Thymus (tissue), 14 donors: ENCODE measurements at places on chromosomes 16 and 17.

DNA sequence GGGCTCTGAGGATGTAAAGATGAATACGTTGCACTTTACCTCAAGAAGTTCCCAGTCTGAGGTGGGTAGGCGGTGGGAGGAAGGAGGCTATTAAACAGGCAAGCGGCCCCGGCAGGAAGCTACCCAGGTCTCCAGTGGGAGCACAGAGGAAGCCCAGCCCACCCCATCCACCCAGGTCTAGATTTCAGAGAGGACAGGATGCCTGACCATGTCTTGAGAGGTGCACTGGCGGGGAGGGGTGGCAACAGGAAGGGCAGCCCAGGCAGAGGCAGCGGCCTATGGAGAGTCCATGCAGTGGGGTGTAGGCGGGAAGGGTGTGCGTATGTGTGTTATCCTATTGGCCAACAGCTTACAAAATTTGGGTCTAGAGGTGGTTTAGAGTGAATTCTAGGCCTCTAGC, 13.9 kb downstream of the SARM1 start:
- DNase-seq: no peak

GRCh38 chr17:31476525-31477416, 85.3 kb downstream of the RAB11FIP4 start:
- no peak for DNase-seq

DNA sequence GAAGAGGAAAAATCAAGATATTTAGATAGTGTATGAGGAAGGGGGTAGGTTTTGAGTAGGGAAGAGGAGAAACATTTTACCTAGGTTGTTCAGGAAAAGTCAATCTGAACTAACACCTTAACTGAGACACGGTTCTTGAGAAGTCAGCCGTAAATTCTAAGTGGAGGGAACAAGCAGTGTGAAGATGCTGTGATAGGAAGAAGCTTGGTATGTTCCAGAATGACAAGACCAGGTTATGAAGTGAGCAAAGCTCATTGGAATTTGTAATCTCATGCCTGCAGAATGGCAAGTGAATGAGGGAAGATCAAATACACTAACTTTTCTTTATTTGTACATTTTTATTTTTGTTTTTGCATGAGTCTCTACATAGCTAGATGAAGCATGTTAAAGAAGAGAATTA, 307.6 kb downstream of the ZFHX3 start:
- DNase-seq: no peak

DNA sequence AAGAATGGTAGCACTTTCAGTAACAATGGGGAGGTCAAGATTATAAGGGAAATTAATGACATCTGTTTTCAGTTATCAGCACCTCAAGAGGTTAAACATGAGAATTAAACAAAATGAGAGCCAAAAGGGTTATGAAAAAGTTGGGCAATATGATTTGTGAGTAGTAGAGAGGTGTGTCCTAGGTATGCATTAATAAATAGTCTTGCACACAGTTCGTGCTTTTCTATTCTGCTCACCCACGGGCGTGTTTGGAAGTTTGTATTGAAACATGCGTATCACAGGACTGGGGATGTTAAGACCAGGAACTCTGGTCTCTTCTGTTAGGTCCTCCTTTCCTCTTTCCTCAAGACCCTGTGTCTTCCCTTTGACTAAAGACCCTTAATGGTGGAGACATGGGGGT, 6.0 kb downstream of the BPTF start:
- no peak for DNase-seq

DNA sequence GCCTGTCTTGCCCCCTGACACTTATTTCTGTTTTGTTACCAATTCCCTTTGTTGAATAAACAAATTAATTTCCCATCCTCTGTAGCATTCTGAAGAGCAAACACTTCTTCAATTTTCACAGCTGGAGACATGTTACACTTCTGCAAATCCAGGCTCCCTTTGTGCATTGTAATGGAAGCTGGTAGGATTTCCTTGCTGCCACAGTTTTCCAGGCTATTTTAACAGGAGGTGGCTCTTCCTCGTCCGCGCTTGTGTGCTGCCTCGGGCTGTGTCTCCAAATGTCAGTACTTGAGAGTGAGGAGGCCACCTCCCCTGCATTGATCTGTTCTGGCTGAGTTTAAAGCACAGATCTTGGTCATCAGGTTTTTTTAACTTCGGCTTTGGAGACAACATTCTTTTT, 40.0 kb downstream of the SOST start:
- no peak for DNase-seq

DNA sequence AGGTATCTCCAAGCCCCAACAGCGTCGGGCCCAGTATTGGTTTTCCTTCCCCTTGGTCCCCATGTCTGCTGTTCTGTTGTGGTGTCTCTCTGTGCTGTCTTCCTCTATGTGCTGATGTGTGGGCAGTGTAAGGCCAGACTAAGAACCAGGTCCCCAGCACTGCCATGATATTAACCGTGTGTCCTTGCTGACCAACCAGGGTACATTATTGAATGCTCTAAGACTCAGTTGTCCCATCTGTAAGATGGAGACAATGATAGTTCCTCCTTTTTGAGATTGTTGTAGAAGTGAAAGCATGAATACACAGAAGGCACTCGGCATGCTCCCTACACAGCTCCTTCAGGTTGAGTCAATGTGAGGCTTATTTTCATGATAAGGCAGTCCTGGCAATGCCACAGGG, 20.6 kb downstream of the AOC3 start:
- DNase-seq: no peak

DNA sequence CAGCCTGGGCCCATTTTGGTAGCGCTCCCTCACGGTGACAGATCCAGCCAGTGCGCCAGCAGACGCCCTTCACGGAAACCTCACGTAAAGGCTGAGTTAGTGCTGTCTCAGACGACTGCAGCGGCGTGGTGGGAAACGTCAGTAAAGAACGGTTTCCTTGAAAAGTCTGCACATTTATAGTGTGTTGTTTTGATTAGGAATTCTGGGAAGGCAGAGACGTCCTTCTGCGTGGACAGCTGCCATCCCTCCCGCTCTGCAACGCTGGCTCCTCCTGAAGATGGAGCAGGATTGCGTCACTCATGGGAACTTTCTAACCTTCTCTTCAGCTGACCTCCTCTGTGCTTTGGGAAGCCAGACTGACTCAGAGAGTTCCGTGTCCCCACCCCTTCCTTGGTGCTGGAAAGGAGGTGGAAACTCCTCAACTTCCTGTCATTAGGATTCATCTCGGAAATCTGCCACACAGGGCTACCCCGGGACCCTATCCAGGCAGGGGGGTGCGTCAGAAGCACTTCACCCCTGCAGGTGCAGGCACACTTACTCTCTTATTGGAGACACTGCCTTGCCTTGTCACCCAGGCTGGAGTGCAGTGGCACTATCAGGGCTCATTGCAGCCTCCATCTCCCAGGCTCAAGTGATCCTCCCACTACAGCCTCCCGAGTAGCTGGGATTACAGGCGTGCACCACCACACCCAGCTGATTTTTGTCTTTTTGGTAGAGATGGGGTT, 24.3 kb upstream of the CRISPLD2 start:
- no peak for DNase-seq

DNA sequence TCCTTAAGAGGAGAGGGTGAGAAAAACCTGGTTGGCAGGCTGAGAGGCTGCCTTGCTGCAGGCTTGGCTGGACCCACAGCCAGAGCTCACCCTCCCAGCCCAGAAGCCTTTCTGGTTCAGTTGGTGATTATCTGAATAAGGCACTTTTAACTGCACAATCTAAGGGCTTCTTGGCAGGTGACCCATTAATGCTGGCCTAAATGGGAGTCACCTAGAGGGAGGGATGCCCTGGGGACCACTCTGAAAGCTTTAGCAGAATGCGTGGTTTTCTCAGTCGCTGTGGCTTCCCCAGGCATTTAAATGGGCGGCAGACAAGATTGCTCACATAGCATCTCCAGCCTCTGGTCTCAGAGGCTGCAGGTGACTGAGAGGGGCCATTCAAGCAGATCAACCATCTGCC, 33.2 kb upstream of the SHISA9 start:
- no peak for DNase-seq

DNA sequence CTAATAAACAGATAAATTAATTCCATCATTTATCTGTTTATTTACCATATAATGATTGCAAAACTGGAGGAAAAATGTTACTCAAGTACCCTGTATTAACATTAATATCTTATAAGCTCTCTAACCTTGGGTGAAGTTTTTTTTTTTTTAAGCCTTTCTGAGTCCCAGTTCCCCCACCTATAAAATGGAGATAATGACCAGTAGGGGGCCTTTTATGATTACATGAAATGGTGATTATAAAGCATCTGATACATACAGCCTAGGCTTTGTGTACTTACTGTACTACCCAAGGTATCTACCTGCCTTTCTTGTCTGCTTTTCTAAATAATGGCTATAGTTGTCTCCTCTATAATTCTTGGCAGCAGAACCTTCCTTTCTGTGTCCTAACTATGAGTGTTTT, 22.6 kb downstream of the LRRC36 start:
- no peak for DNase-seq

- no peak for DNase-seq
Measured at GRCh38 chr17:37512442-37513068, 22.9 kb downstream of the DUSP14 start.

DNA sequence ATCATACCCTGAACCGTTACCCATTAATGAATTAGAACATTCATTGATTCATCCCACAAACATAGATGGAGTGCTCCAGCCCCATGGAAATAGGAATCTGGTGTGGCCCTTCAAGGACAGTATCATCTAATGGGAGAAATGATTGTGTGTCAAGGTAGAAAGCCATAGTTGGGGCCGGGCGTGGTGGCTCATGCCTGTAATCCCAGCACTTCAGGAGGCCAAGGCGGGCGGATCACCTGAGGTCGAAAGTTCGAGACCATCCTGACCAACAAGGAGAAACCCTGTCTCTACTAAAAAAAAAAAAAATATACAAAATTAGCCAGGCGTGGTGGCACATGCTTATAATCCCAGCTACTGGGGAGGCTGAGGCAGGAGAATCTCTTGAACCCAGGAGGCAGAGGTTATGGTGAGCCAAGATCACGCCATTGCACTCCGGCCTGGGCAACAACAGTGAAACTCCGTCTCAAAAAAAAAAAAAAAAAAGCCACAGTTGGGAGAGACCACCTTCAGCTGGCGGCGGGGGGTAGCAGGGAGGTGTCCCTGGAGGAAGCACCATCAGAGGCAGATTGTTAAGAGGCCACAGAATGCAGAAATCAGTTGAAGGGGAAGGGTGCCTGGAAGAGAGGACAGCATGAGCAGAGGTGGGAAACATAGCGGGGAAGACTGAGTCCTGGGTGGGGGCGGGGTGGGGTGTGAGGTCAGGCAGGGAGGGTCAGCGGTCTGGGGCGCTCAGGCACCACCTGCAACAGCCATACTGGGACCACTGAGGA, 60.0 kb downstream of the USP22 start:
- no peak for DNase-seq

DNA sequence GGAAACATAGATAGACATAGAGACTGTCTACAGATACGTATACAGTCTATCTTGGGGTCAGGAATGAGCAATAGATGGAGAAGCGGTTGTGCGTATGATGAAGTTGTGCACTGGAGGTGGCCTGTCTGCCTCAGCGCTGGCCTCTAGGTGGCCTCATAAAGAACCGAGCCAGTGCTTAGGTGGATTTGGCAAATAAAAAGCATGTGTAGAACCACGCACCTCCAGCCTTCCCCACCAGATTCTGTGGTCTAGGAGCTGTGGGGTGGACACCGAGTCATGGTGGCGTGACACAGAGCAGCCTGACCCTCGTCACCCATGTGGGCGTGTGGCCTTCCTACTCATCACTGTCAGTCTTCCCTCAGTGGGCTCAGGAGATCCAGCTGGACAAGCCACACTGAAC, 34.0 kb downstream of the PGS1 start:
- DNase-seq: no peak

DNA sequence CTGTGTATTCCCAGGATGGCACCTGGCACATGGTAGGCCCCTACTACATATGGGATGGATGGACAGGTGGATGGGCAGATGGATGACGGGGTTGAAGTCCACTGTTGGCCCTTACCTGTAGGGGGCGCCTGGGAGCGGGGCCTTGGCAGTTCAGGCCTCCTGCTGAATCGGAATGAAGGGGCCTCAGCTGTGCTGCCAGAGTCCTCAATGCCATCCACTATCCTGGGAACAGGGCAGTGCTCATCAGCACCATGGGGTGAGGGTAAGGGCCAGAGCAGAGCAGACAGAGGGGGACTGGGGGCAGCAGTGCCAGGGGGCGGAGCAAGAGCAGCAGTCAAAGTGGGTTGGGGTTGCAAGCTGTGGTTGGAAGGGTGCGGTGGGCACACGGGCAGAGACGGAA, 8.3 kb upstream of the RAB5C start:
- DNase-seq: peak; percentile 17

- no peak for DNase-seq
Measured at GRCh38 chr17:22600644-22601298, 908.4 kb downstream of the KCNJ18 start.

DNA sequence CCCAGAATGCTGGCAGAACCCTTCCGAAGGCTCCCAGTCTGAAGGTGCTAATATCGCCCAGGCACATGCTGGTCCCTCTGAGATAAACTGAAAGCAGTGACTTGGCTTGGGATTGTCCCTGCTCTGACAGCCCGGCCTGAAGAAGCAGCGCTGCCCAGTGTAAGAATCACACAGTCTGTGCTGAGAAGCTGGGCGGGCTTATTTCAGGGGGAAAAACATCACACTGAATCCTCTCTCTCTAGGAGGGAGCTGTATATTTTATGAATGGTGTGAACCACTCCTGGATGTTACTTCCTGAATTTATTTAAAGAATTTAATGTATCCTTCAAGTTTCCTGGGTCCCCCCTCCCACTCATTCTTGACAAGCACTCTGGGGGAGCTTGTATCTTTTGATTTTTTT, 36.3 kb downstream of the GAS7 start:
- no peak for DNase-seq

DNA sequence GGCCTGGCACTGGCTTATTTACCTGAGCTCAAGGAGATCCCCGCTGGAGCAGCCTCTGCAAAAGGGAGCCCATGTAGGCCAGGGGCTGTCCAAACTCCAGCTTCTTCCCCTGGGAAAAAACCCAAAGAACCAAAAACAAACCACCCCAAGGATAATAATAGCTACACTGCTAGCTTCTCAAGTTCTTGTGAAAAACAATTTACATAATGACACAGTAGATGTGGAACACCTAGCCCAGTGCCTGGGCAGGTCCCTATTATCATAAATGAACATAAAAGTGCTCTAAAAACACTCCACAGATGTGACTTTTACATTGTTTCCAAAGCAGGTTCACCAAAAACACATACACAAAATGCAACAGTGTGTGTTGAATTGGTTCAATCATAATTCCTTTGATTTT, 27.3 kb downstream of the CENPV start:
- no peak for DNase-seq

- DNase-seq: no peak
Measured at GRCh38 chr17:17696085-17696484, 14.8 kb downstream of the RAI1 start.

GRCh38 chr17:68860941-68861340, 94.3 kb downstream of the ABCA8 start:
- DNase-seq: no peak
